Activated T-cell treated with anti-CD3 and anti-CD28 coated beads for 24 hours (primary cell): ENCODE measurements at places on chromosomes 13 and 19.

- DNase-seq: no peak
Observed at GRCh38 chr13:45437947-45438346, 19.8 kb upstream of the SLC25A30 start.

DNA sequence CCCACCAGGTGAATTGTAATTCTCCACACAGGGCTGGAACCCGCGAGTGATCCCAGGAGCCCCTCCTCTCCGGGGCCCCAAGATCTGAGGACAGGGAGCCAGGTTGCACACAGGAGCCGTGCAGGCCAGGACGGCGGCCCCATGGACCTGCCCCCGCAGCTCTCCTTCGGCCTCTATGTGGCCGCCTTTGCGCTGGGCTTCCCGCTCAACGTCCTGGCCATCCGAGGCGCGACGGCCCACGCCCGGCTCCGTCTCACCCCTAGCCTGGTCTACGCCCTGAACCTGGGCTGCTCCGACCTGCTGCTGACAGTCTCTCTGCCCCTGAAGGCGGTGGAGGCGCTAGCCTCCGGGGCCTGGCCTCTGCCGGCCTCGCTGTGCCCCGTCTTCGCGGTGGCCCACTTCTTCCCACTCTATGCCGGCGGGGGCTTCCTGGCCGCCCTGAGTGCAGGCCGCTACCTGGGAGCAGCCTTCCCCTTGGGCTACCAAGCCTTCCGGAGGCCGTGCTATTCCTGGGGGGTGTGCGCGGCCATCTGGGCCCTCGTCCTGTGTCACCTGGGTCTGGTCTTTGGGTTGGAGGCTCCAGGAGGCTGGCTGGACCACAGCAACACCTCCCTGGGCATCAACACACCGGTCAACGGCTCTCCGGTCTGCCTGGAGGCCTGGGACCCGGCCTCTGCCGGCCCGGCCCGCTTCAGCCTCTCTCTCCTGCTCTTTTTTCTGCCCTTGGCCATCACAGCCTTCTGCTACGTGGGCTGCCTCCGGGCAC, 3.9 kb downstream of the FFAR1 start:
- DNase-seq: no peak

- DNase-seq: no peak
Observed at GRCh38 chr19:58538257-58539168, 5.4 kb upstream of the TRIM28 start.

DNA sequence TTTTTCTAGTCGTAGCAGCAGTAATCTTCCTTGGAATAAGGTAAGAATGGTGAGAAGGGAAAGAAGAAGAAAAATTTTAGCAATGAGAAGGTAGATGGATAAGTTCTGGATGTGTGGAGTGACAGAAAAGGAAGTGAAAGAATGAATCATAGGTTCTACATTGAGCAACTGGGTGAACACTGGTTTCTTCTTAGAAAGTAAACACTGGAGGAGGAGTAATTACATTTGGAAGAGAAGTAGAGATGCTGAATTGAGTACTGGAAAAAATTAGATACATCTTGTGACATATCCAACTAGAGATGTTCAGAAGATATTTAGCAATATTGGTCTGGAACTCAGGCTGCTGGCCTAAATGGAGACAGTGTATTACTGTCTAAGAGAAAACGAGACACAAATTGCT, 148.5 kb downstream of the GPC5 start:
- no peak for DNase-seq

GRCh38 chr13:76621705-76622104, 264.5 kb downstream of the KCTD12 start:
- no peak for DNase-seq

- no peak for DNase-seq
Observed at GRCh38 chr19:24062190-24062589, 24.8 kb upstream of the ZNF254 start.
